ENCODE measurements at places on chromosomes 4 and X. TPM values are rescaled to one million over a fixed set of nuclear protein-coding genes. Genes with fewer than 3 reads are reported as not detected.

DNA sequence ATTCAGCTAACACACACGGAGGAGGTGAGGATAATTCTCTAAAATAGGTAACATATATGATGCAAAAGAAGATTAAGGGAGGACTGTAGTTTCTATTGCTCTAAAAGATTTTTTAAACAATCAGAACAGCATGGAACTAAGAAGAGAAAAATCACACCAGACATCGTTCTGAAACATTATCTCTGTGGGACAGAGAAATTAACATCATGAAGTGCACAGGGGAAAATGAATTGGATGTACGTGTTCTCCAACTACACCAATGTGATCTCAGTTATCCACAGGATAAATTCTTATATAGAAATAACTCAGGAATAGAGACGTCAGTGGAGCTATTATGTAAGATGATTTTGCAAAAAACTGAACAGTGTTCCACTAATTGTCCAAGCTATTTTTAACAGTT, 614.1 kb upstream of the HS3ST1 start:
- H3K4me1 ChIP-seq: no peaks in the 10 kb centered on the region
- H3K36me3 ChIP-seq: no peaks in the 10 kb centered on the region

GRCh38 chr4:75995727-75996126, 5.0 kb upstream of the SDAD1 start:
- no peak overlapping the region for H3K27ac ChIP-seq
- no peaks in the 10 kb centered on the region for H3K27me3 ChIP-seq
- peaks cover 8% of the 10 kb centered on the region for H3K4me1 ChIP-seq
- no peaks in the 10 kb centered on the region for H3K36me3 ChIP-seq

GRCh38 chrX:45070116-45071007, 130.3 kb downstream of the DIPK2B start:
- peak; percentile 31 for DNase-seq
- peaks cover 59% of the 10 kb centered on the region for H3K4me1 ChIP-seq
- H3K36me3 ChIP-seq: peaks cover 9% of the 10 kb centered on the region
- peak overlapping the region; percentile 39 for H3K4me3 ChIP-seq

DNA sequence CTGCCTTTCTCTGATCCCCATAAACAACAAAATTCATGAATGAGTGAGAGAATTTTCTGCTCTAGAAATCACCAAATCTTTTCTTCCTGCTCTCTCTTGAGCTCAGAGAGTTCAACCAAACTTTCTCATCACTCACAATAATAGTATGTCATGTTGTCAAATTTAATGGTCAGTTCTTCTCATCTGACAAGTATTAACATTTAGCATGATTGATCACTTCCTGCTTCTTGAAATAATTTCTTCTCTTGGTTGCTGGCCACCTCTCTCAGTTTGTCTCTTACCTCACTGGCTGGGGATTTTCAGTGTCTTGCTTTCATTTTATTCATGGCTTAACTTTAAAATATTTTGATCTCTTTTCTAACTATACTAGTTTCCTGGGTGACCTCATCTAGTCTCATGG, 25.5 kb upstream of the FGF5 start:
- no peak overlapping the region for H3K4me3 ChIP-seq
- H3K27ac ChIP-seq: no peak overlapping the region
- H3K27me3 ChIP-seq: peaks cover 13% of the 10 kb centered on the region

KDR gene
- not detected for polyA plus RNA-seq

PRR32 gene
- polyA plus RNA-seq: not detected

CLDN34 gene
- polyA plus RNA-seq: not detected

TCEAL5 gene
- not detected for polyA plus RNA-seq

KCTD8 gene
- not detected for polyA plus RNA-seq

Measured in naive thymus-derived CD8-positive, alpha-beta T cell (primary cell).